ENCODE measurements at places on chromosomes 4 and X.

- DNase-seq: no peak
These were observed 46.6 kb downstream of the CXorf58 start for GRCh38 chrX:23954396-23954795.

- DNase-seq: no peak
These were observed 140.8 kb downstream of the PCDH7 start for GRCh38 chr4:30860978-30861377.

DNA sequence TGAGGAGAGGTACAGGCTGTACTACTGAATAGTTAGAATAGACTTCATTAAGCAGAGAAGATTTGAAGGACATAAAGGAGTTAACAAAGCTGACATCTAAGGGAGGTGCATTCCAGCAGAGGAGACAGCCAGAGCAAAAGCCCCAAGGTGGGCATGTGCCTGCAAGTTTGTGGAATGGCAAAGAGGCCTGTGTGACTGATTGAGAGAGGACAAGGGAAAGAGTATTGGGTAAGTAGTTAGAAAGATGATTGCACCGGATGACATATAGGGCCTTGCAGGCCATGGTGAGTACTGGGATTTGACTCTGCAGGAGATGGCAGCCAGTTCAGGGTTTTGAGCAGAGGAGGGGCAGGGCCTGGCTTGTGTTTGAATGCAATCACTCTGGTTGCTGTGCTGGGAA, 55.9 kb downstream of the FMR1NB start:
- no peak for DNase-seq

DNA sequence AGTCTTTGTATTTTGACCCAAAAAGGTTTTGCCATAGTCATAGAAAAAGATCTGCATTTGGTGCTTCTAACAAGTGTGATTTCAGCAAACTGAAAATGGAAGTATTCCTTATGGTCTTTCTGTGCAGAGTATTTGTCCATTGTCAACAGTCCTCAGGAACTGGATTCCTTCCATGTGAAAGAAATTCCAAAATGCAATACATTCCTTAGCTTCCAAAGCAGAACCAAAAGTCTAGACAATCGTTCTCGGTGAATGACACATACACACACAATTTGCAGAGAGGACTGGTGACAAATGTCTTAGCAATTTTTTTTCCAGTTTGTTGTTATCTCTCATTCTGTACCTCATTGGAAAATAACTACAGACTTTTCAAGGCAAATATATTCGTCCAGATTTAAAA, 562.2 kb upstream of the SLIT2 start:
- no peak for DNase-seq

DNA sequence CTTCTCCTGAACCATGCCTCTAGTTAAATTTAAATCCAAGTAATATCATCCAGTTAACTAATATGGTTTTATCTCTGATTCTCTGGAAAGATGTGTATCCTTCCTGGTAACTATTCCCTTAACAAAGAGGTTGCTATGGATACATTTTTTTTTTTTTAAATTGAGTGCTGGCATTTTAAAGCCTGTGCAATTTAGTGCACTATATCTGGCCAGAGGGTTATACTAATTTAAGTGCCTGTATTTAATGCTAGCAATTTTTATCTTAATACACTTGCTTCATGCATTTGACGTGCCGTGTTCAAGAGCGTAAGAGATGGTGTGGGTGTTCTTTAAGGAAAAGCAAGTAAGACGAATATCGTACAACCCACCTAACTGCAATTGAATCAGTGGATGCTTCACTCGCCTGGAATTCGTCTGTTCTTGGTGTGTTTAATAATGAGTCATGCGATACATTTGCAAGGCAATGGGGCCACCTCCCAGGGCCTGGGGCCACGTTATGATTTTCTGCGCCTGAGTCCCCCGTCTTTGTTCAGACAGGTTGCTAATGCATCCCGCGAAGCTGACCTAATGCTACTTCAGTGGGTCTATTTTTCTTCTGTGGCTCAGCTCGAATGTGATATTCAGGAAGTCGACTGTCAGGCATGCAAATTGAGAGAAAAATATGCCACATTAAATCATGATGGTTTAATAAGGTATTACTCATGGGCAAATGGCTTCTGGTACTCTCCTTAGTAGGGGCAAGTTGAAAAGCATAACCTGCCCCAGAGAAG, 14.2 kb upstream of the MID1 start:
- no peak for DNase-seq

GRCh38 chr4:155745984-155746383, 12.8 kb upstream of the GUCY1B1 start:
- no peak for DNase-seq

DNA sequence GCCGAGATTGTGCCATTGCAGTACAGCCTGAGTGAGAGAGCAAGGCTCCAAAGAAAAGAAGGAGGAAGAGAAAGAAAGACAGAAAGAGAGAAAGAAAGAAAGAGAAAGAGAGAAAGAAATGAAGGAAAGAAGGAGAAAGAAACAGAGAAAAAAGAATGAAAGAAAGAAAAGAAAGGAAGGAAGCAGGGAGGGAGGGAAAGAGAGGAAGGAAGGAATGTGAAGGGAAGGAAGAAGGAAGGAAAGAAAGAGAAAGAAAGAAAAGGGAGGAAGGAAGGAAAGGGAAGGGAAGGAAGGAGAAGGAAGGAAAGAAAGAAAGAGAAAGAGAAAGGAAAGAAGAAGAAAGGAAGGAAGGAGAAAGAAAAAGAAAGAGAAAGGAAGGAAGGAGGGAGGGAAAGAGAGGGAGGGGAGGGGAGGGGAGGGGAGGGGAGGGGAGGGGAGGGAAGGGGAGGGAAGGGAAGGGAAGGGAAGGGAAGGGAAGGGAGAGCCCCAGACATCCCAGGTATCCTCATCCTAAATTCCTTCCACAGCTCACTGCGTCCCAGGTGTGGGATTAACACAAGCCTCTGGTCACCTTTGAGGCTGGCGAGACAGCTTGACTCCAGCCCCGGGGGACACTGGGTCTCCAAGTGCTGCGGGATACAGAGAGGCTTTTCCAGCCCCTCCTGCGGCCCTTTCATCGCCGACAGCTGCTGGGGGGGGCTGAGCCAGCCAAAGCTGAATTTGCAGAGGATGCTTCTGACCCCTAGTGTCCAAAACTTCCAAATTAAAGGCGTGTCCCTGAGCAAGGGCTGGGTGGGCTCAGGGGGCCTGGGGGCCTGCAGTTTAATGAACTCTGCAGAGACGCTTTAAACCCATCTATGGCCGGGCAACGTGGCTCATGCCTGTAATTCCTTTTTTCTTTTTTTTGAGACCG, 24.2 kb upstream of the CSF2RA start:
- DNase-seq: no peak

GRCh38 chr4:41939016-41939626, 3.9 kb downstream of the TMEM33 start:
- DNase-seq: no peak

- no peak for DNase-seq
These were observed 6.5 kb downstream of the TMEM150C start for GRCh38 chr4:82555276-82555675.

DNA sequence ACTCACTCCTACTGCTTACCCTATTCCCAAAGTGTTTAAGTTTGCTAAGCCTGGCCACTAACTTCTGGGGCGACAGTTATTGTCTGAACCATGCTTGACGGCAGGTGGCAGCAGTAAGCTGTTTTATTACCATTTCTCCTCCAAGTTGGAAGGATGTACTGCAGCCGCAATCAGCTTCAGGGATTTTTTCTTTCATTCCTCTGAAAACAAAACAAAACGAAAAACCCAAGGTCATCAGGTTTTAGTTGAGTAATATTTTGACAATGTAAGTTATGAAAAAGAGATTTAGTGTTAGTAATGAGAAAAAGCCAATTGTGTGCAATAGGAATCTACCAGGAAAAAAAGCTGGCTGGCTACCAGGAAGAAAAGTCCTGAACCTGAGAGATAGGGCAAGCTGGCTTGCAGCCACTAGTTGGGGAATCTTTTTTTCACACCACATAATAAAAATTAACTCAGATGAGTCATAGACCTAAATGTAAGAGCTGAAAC, 13.2 kb upstream of the RAB9B start:
- peak; percentile 38 for DNase-seq

GRCh38 chrX:1172496-1172895, 40.0 kb downstream of the CRLF2 start:
- DNase-seq: no peak

GRCh38 chr4:159002950-159003349, 99.9 kb upstream of the RAPGEF2 start:
- no peak for DNase-seq

GRCh38 chr4:94491322-94491721, 39.6 kb downstream of the PDLIM5 start:
- DNase-seq: no peak

GRCh38 chr4:72860766-72861165, 208.8 kb downstream of the COX18 start:
- no peak for DNase-seq

DNA sequence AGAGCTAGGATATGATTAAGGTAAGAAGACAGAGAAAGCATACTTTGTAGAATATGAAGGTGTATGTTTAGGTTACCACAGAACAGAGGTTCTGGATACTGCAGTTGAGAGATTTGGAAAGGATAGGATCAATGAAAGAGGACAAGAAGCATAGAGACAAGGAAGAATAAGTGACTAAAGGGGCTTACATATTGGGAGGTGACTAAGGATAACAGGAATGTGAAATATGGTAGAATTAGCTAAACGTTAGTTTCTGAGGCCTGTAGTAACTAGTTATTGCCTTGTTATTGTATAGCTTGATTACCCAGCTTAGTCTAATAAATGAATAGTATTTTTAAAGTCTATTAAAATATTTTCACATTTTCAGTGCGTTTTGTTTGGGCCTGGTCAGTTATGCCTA, 38.2 kb downstream of the CENPI start:
- DNase-seq: no peak

DNA sequence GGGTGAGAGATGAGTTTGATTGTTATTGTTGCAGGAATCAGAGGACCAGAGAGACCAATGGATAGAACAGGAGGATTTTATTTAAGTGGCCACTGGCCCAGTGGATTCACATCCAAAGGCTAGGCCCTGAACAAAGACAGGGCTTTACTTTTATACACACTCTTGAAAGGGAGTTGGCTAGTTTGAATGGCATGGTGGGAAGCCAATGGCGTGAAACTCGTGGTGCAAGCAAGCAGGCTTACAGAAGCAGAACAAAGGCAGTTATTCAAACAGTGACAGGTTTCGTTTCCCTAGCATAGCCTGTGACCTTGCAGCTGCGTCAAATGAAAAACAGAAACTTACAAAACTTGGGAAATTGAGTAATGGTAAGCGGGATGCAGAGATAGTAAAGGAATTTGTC, 110.2 kb upstream of the PRDX4 start:
- no peak for DNase-seq

GRCh38 chr4:53015681-53016080, 153.6 kb downstream of the RASL11B start:
- DNase-seq: no peak

- no peak for DNase-seq
These were observed 551.2 kb upstream of the AMOT start for GRCh38 chrX:113391875-113392274.

GRCh38 chrX:154800478-154801210, 4.6 kb downstream of the MPP1 start:
- no peak for DNase-seq

GRCh38 chr4:23163647-23164436, 471.1 kb downstream of the GBA3 start:
- no peak for DNase-seq

All from NCI-H510A treated with DMSO at 0.1 percent for 48 hours (cell line).